ENCODE measurements at places on chromosomes 4 and X.

GRCh38 chr4:103451341-103451740 is 253.2 kb upstream of the CENPE start:
- DNase-seq, result no peak

GRCh38 chr4:76799140-76799539 is 98.8 kb downstream of the SOWAHB start:
- DNase-seq, result no peak

- DNase-seq, result no peak
Observed at GRCh38 chrX:118355225-118355920, 9.5 kb downstream of the WDR44 start.

- DNase-seq, result no peak
Observed at GRCh38 chr4:77788990-77789389, 30.2 kb downstream of the CNOT6L start.

- no peak for DNase-seq
Observed at GRCh38 chrX:14028473-14028872, 1.2 kb downstream of the GEMIN8 start.

GRCh38 chrX:135923353-135923752 is 29.8 kb downstream of the SAGE1 start:
- DNase-seq, result no peak

DNA sequence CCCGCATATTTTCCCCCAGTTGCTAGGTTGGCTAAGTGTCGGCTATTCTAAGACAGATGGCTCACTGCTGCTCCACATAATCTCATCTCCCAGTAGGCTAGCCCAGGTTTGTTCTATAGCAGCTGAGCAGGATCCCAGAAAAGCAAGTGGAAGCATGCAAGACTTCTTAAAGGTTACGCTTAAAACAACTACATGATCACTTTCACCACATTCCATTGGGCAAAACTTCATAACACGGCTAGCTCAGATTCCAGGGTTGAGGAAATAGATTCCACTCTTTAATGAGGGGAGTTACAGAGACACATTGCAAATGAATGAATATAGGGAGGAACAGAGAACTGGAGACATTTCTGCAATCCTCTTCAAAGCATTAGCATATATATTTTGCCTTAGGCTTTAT is 12.9 kb upstream of the RAB33B start:
- no peak for DNase-seq

DNA sequence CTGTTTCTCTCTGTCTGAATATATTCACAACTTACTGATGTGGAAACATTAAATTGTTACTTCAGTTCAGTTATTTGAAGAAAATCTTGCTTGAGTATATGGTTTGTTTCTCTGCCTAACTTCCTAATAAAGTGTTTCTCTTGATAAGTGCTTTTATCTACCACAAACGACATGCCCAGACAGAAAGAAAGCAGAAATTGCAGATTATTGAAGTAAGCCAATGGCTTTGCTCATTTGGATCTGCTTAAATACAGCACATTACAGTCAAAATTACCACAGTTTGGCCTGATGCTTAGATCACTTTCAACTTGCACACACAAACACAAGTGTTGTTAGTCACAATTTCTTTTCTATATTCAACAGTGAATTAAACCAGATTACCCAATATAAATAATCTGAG is 68.0 kb downstream of the ATOH1 start:
- no peak for DNase-seq

DNA sequence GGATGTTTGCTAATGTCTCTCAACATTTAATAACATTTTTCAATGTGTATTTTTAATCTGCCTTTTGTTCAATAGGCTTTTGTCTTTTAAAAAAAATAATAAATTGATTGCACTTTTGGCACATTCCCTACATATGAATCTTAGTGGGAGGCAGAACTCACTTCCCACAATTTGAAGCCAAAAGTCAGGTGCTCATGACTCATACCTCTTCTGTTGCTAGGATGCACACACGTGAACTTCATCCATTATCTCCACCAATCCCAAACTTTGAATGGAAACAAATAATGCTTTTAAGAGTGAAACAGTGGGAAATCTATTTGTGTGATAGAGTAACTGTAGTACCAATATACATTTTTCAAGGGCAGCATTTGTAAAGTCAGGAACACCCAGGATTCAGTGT is 260.5 kb downstream of the IQCM start:
- no peak for DNase-seq

DNA sequence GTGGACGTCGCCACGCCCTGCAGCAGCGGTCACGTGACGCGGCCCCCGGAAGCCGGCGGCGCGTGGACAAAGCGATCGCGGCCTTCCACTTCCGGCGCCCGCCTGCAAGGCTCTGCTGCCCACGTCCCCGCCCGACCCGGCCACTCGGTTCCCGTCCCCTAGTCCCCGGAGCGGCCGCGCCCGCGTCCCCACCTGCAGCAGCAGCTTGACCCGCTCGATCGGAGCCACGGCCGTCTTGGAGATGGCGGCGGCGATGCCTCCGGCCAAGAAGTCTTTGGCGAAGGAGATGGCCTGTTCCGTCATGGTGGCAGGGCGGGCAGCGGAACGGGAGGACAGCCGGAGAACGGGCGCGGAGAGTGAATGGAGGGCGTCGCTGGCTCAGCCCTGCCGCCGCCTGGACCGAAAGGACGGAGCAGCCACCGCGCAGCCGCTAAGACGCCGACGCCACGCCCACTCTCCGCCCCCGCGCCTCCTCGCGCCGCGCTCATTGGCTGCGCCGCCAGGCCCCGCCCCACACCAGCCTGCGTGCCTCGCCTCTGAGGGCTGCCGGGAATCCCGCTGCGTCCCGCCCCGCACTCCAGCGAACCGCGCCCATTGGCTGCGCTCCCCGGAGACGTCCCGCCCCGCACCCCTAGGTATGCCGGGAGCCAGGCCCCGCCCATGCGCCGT is at the start of gene SLC25A6:
Gene SLC25A6 (minus strand): TSS at position 407 of the 669 bp plus-strand sequence. CDS start 104 bp downstream, at position 303.
- DNase-seq, result peak; percentile 95

DNA sequence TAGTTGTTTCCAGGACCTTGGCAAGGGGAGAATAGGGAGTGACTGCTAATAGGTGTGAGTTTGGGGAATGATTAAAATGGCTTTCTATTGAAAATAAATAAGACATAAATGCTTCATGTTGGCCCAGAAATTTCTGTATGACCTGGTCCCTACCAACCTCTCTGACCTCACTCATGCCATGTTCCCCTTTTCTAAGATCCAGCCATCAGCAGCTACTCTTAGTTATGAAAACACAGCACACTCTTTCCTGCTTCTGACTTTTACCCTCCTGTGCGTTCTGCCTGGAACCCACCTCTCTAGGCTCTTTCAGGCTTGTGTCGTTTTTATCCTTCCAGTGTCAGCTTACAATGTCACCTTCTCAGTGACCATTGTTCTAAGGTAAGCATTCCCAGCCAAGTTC is 14.8 kb upstream of the CXCL5 start:
- DNase-seq, result no peak

- no peak for DNase-seq
Observed at GRCh38 chr4:110085131-110085530, 113.3 kb downstream of the ELOVL6 start.

GRCh38 chr4:143403553-143403820 is 66.8 kb downstream of the GAB1 start:
- DNase-seq, result no peak

DNA sequence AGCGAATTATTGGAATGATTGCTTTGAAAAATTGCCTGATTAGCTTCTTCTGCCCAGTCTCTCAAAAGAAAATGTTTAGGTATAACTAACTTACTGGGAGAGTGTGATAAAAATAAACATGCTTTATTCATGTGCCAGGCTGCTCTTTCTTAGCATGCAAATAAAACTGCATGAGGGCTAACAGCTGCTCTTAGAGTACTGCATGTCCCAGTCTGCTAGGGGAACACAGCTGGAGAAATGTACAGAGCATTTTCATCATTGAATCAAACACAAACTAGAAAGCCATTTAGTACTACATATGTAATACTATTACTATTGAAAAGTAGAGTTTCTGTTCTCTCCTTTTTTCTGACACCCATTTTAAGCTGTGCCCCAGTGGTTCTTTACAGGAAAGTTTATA is 726.0 kb downstream of the GRID2 start:
- DNase-seq, result no peak

DNA sequence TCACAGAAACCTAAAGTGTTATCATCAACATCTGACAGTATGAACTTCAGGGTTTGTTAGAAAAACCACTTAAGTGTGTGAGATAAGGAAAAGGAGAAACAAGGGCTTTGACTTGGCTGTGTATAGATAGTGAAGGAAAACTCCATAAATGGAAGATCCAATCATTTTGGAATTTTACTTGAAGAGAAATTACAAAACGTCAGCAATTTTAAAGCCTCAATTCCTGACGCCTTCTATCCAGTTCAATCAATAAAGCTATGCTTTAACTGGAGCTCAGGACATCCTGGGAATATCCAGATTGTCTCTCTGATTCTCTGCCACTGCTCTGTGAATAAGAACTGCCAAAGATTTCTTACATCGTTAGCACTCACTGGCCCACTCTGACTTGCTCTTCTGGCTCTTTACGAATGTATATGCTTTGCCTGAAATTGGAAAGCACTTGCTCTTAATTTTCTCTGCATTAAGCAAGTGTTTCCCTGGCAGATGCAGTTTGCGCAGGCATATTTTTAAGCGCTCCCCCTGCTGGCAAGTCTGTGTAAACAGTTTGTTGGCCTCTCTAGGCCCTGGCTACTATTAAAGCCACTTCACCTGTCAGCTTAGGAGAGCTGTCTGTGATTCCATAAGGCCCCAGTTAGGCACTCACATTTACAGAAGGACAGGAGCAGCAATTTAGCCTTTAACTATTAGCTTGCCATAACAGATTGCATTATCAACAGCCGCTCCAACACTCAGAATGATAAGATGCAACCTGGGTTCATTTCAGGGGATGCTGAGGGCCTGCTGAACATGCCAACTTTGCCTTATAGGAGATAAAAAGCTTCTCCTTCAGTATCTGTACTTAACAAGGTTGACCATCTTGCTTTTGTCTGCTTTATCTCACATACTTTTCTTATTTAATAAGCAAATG is 251.4 kb upstream of the DDX53 start:
- peak; percentile 7 for DNase-seq

GRCh38 chrX:95622200-95622599 is 1062.4 kb upstream of the DIAPH2 start:
- DNase-seq, result no peak

- DNase-seq, result no peak
Observed at GRCh38 chr4:90515191-90515590, 388.0 kb downstream of the CCSER1 start.

GRCh38 chrX:43317378-43317777 is 338.7 kb upstream of the MAOA start:
- DNase-seq, result no peak

- peak; percentile 46 for DNase-seq
Observed at GRCh38 chr4:47525154-47525819, 40.2 kb downstream of the ATP10D start.

- no peak for DNase-seq
Observed at GRCh38 chrX:136679531-136679930, 31.6 kb downstream of the CD40LG start.
